ENCODE measurements at places on chromosomes 12 and 14.

- no peak for DNase-seq
These were observed at the start of gene GPR68 for GRCh38 chr14:91244501-91244901. Gene GPR68, minus strand, starts transcription at chr14:91244704. Its CDS starts 9,654 bp downstream, at chr14:91235050.

DNA sequence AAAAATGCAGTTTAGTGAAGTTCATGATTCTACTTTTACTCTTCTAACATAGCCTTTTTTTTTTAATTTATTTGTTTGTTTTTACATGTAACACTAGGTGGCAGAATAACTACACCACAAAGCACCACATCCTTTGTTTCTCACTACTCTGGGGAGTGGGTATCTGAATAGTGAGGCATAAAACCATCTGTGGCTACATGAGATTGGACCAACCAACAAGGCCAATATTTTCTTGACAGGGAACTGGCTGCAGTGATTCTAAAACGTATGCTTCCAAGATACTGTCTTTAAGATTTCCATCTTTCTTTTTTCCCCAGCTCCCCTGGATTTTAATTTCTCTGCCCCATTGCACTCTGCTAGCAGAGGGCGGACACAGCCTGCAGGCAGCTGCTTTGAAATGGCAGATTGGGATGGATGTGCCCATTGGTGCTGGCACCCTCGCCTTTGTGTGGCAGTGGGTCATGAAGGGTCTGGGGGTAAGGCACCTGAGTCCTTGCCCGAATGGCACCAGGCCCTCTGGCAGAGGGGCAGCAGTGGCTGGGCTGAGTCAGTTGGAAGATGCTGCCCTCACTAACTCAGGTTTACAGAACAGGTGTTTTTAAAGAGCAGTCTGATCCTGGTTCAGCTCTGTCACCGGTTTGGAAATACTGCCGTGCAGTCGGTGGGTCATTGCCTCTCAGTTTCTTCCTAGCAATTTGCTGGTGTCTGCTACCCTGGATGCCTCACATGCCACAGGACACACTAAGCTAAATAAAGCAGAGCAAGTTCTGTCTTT, 429.1 kb downstream of the RAD51B start:
- DNase-seq: no peak

- no peak for DNase-seq
These were observed 280.5 kb downstream of the DPF3 start for GRCh38 chr14:72613231-72613974.

GRCh38 chr12:108468196-108468968, 46.7 kb upstream of the FICD start:
- no peak for DNase-seq

DNA sequence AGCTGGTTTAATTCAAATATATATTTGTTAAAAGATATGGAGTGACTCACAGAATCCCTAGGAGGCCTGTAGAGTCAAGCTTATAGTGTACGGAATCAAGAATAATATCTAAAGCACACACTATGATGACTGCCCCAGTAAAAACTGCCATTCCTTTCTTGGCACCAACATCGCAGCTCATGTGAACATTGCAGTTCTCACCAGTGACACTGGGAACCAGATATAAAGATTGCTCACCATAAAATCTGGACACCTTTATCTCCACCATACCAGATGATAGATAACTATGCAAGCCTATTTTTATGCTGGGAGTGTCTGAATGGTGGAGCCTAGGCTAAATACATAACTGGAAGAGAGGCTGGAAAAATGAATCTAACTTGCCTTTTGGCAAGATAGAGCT, 463.9 kb upstream of the TBX3 start:
- DNase-seq: no peak

Data from CD4-positive, alpha-beta T cell treated with Interleukin-15 for 1 hour (primary cell).